Stimulated activated CD8-positive, alpha-beta memory T cell treated with anti-CD3 and anti-CD28 coated beads, Interleukin-15, amount 100 ng/mL, for 24 hours (primary cell): ENCODE measurements at places on chromosomes 1 and 21.
A peak's percentile ranks its signal among the peaks of the same experiment; 100 is the strongest.

GRCh38 chr1:117001254-117001927 is at the start of gene CD101:
TSS of gene CD101 (plus strand) at chr1:117001760. CDS start at chr1:117001818, 58 bp downstream.
- DNase-seq = no peak

- no peak for DNase-seq
Measured at GRCh38 chr21:14376854-14377253, 6.1 kb downstream of the HSPA13 start.

DNA sequence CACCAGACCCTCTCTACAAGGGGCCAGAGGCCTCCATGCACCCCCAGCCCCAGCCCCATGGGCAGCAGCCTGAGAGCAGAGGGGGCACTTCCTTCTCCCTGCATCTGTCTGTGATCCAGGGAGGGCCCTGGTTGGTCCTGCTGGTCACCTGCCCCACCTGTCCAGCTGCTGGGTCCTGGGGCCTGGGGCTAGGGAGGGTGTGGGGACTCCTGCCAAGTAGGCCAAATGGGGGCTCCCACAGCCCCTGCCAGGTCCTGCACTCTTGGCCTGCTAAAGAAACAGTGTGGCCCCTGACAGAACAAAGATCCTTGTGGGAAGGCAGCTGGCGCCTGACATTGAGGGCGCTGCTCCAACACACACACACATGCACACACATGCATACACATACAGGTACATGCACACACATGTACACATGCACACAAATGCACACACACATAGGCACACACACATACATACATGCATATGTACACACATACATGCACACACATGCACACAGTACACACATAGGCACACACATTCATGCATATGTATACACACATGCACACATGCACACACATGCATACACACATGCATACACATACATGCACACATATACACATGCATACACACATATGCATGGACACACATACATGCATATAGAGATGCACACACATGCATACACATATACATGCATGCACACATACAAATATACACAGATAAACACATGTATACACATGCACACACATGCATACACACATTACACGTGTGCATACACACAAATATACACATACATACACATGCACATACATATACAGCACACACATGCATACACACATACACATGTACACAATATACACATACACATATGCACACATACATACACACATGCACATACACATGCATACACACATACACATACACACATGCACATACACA is 49.9 kb downstream of the TRPM2 start:
- DNase-seq = no peak

GRCh38 chr1:240341365-240342250 is 249.9 kb downstream of the FMN2 start:
- no peak for DNase-seq

- DNase-seq = no peak
Measured at GRCh38 chr1:172390683-172391551, 29.6 kb upstream of the C1orf105 start.

DNA sequence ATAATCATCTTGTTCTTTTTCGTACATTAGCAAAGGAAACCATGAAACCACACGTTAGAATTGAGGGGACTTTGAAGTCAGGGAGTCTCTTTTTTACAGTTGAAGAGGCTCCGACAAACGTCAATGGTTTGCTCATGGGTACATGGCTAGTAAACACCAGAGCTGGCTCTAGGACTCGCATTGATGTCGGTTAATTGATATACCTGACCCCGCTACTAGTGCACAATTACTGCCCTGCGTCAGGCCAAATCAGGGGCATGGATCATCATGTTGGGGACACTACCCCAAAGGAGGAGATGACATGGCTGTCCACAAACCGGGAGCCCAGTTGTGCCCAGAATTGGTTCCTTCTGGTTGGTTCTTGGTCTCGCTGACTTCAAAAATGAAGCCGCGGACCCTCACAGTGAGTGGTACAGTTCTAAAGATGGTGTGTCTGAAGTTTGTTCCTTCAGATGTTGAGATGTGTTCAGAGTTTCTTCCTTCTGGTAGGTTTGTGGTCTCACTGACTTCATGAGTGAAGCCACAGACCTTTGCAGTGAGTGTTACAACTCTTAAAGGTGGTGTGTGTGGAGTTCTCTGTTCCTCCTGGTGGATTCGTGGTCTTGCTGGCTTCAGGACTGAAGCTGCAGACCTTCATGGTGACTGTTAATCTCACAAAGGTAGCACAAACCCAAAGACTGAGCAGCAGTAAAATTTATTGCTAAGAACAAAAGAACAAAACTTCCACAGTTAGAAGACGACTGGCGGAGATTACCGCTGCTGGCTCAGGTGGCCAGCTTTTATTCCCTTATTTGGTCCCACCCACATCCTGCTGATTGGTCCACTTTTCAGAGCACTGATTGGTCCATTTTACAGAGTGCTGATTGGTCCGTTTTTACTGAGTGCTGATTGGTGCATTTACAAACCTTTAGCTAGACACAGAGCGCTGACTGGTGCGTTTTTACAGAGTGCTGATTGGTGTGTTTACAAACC is 126.9 kb upstream of the ERRFI1 start:
- no peak for DNase-seq

- no peak for DNase-seq
Measured at GRCh38 chr1:40256401-40257084, 1.5 kb upstream of the ZMPSTE24 start.

DNA sequence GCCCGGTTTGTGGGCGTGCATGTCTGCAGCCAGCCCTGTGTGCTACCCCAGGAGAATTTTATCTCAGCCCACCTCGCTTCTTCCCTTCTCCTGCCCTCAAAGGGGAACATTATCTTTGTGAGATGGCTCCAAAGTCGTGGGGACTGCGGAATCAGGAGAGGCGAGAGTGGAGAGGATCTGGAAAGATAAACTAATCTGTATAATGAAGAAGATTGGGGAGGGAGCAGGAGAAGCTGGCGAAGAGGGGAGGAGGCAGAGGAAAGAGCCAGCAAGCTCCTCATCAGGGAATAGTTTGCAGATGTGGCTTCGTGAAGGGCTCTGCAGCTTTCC is 310.3 kb downstream of the MATN1 start:
- DNase-seq = no peak

DNA sequence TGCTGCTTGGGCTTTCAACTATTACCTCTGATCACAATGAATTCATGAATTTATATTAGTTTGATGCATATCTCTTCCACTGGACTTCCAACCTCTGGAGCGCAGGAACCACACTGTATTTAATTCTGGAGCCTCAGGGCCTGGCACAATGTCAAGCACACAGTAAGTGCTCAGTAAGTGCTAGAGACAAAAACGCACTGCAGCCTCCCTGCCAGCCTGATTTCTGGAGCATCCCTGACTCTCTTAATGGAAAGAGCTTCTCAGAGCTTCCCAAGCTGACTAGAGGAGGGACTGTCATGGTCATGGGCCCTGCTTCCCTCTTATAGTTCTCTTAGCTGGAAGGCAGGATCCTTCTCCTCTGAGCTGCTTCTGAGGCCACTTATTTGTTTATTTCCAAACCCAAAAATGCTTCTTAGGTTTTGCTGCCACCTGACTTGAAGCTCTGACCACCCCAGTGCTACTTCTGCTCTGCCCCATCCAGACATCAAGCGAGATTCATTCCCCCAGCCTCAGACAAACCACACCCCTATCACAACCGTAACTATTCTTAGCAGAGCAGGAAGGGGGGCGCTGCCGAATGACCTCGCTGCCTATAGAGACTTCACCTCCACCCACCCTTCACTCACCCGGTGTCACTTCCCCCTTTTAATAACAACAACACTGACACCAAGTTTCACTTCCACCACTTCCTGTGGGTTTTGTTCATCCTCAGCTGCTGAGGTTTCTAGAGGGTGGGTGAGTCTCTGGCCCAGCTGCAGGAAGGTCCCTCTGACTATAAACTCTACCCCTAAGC is 33.6 kb downstream of the NUAK2 start:
- peak; percentile 29 for DNase-seq

- DNase-seq = no peak
Measured at GRCh38 chr1:3013371-3014049, 7.8 kb upstream of the ACTRT2 start.

- no peak for DNase-seq
Measured at GRCh38 chr1:183756326-183756725, 48.6 kb upstream of the RGL1 start.

- DNase-seq = no peak
Measured at GRCh38 chr1:7127322-7128075, 342.2 kb downstream of the CAMTA1 start.

DNA sequence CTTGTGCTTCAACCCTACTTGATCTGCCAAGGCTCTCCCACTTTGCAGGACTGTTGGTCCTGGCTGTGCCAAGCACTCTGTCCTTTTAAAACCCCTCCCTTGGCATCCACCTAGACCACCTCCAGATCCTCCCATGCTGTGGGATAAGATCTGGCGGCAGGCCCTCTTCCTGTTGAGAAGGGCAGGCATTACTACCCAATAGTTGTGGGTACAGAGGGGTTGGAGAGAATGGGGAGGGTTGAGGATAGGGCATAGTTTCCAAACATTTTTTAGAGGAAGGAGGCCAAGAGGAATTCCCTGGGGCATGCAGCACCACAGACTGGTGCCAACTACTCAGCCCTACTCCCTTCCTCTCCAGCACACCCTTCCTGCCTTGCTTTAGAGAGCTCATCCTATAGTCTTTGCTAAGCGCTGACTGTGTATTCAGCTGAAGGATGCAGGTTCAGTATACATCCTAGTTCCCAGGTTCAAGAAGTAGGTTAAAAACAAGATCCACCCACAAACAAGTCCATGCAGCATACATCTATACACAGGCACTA is 70.7 kb downstream of the TRABD2B start:
- DNase-seq = no peak

DNA sequence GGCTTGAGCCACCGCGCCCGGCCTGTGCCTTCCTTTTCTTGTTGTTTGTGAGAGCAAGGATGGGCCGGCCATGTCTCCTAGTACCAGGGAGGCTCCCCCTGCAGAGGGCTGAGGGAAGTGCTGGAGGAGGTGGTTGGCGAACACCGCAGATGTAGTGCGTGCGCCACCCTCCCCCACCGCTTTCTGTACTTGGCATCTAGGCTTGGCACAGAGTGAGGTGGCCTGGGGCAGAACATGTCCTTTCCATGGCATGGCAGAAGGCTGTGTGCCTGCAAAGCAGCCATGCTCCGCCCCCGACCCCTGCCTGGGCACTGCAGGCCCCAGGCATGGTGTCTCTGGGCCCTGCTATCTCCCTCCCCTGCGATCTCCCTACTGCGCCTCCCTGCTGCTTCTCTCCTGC is 30.7 kb downstream of the ALPL start:
- DNase-seq = no peak

DNA sequence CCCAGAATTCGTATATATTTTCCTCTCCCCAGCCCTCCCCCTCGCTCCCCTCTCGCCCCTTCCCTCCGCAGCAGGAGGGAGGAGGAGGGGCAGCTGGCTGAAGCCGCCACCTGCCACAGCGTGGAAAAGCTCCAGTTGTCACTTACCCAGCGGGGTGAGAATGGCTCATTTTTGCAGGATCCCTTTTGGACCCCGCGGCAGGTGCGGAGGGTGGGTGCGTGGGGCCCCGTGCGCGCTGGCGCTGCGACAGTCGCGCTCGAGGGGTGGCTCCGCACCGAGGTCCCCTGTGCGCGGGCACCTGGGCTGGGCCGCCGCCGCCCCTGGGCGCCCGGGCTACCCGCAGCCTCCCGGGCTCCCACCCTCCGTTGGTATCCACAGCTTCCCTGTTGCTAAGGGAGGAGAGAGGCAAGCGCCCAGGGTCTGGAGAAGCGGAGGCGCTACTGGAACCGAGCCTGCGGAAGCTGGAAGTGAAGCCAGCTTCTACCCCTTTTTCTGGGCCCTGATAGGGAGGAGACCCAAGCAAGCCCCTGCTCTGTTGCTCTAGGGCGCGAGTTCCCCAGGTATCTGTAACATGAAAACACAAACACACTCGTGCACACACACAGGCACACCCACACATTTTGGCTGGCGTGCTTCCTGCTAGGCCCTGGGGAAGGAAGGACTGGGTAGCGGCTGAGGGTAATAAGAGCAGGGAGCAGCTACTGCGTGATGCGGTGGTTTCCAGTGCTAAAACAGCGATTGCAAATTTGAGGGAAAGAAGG is at the start of gene ERICH3:
Gene ERICH3, minus strand, starts transcription at position 442 of the 761 bp plus-strand sequence. Its CDS starts 273 bp downstream, at position 169.
- no peak for DNase-seq

- DNase-seq = no peak
Measured at GRCh38 chr1:27618341-27619082, 14.6 kb upstream of the AHDC1 start.

DNA sequence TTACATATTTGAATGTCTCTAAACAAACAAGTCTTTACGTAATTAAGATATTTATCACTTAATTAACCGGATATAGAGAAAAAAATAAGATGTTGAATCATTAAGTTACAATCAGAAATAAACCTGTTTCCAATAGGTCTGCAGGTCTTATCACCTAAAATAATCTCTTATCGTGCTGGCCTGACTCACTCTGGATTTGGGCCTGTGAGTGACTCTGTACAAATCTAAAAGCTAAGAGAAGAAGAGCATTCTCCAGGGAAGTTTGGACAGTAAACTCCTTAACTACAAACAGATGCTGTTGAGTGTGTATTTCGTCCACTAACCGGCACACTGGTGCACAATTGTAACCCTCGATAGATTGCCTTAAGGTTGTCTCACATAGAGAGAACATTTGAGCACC is 25.3 kb downstream of the CEP104 start:
- no peak for DNase-seq

DNA sequence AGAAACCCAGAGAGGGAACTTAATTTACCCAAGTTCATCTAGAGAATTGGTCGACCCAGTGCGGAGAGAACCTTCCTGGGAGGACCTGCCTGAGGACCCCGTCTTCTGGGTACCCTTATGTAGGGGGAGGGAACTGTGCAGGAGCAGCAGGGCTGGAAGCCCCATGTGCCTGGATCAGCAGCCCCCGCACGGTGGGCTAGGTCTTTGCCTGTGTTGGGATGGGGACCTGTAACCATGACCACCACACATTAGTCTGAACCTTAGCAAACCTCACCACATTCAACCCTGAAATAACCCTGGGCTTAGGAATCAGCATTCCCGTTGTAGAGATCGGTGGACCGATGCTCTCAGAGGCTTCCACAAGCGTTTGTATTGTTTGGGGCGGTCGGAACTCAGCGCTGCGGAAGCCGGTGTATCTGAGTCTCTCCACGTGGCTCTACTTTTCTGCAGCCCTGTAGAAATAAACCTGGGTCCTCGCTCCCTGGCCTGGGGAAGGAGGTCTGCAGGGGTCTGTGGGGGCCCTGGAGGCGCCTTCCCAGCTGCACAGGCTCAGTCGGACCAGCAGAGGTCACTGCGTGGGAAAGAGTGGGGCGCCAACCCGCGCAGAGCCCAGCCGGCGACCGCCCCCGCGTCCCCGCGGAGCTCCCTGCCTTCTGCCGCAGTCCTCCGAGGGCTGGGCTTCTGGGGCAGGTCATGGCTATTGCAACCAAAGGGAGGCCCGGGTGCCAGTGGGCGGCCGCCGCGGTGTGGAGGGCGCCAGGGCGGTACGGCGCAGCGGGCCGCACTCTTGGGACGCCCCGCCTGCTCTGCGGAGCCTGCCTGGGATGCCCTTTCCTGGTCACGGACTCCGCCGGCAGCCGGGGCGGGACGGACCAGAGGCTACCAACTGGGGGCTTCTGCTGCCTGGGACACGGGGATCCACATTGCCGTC is 36.2 kb upstream of the KCNA10 start:
- peak; percentile 31 for DNase-seq

GRCh38 chr1:77832901-77833300 is 53.5 kb downstream of the MIGA1 start:
- no peak for DNase-seq

- DNase-seq = no peak
Measured at GRCh38 chr1:53063744-53064515, 1.9 kb downstream of the PODN start.

GRCh38 chr1:221863635-221864034 is 121.7 kb upstream of the DUSP10 start:
- no peak for DNase-seq

GRCh38 chr1:232383455-232384123 is 246.3 kb downstream of the SIPA1L2 start:
- DNase-seq = no peak

- DNase-seq = no peak
Measured at GRCh38 chr1:220012259-220012658, 34.0 kb downstream of the EPRS1 start.
